CD4-positive, alpha-beta T cell treated with Interleukin-4 for 4 hours (primary cell): ENCODE measurements at places on chromosomes 1 and 21.

- DNase-seq: no peak
Observed at GRCh38 chr1:89552471-89553081, 27.9 kb downstream of the LRRC8B start.

DNA sequence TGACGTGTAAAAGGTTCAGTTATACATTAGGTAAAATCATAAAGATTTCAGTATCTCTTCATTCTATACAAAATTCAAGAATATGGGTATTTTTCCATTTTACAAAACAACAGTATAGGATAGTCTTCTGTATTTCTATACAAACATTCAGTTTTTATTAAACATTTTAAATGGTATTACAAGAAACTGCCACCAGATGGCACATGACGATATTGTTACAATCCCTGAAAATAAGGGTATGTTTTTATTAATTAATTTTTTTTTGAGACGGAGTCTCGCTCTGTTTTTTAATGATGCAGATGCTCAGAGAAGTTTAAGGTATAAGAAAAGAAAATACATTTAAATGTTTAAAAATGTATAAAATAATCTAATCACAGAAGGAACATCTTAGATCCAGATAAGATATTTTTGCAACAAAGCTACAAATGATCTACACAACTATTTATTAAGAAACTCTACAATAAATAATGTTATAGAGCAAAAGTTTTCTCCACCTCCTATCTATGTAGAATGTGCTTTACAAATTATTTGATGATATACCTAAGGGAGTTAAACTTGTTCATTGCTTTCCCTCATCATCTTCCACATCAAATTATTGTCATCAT is 23.5 kb upstream of the RSBN1 start:
- DNase-seq: peak; percentile 67

GRCh38 chr1:153238527-153238926 is 21.0 kb upstream of the LORICRIN start:
- DNase-seq: no peak

- peak; percentile 20 for DNase-seq
Observed at GRCh38 chr1:155970531-155971167, 7.7 kb downstream of the ARHGEF2 start.

DNA sequence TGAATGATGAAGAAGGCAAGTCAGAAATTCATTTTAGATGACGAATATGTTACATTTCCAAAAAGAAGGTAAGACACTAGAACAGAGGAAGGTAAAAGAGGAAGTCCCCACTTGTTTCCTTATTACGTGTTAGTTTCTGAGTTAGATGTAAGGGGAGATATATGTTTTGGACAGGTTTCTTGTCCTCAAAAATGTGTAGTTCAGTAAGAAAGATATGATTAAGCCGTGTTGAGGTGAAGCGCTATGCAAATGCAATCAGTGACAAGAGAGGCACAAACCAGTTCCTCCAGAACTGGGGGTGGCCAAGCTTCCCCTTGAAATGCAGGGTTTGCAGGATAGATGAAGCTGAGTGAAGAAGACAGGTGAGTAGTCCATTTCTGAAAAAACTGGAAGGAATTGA is 293.3 kb upstream of the RUNX1 start:
- no peak for DNase-seq

- no peak for DNase-seq
Observed at GRCh38 chr1:47594627-47595026, 156.8 kb downstream of the FOXD2 start.

DNA sequence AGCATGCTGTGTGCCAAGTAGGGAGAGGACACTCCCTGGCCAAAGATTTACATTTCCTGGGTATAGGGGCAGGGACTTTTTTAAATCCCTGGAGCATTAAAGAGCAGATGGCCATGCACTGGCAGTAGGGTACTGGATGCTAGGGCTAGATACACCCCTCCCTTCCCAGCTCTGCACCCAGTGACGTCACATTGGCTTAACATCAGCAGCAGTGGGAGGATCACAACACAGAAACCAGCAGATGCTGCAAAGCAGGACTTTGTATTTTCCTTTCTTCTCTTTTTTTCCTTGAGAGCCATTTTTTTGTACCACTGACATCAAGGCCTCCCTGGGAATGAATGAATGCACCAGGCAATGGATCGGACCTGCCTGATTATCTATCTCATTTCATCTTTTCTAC is 243.0 kb downstream of the KAZN start:
- DNase-seq: no peak
